Dorsolateral prefrontal cortex (tissue), 122 donors: ENCODE measurements at places on chromosomes 7 and 10. TPM values are rescaled to one million over a fixed set of nuclear protein-coding genes. Genes with fewer than 3 reads are reported as not detected.

The GARIN1A gene
- 22.0 TPM for total RNA-seq

The HMX3 gene
- not detected for total RNA-seq

The CALML3 gene
- total RNA-seq, result 0.35 TPM

The TACR2 gene
- total RNA-seq, result 0.78 TPM

The ELN gene
- 25.7 TPM for total RNA-seq

The CLDN4 gene
- total RNA-seq, result 1.3 TPM

The LIPF gene
- total RNA-seq, result not detected

The PLEKHS1 gene
- not detected for total RNA-seq

The EIF5AL1 gene
- total RNA-seq, result not detected

The SYT15B gene
- total RNA-seq, result 2.3 TPM

The CPA1 gene
- total RNA-seq, result not detected

The C10orf67 gene
- total RNA-seq, result 1.7 TPM

The ACTL6B gene
- 92.9 TPM for total RNA-seq

The BAMBI gene
- total RNA-seq, result 13.4 TPM

The GIMAP6 gene
- 7.1 TPM for total RNA-seq

The MMD2 gene
- total RNA-seq, result 14.1 TPM

The BTBD16 gene
- 1.8 TPM for total RNA-seq

The GBX1 gene
- not detected for total RNA-seq

The DCLRE1C gene
- total RNA-seq, result 6.7 TPM

The NACAD gene
- total RNA-seq, result 146 TPM

The PRKCQ gene
- 11.5 TPM for total RNA-seq
